Daoy (cell line): ENCODE measurements at places on chromosomes 11 and 22.
A peak's percentile ranks its signal among the peaks of the same experiment; 100 is the strongest.

- peak; percentile 51 for DNase-seq
These were observed 152.0 kb upstream of the SYN3 start for GRCh38 chr22:33209930-33210784.

GRCh38 chr11:76629853-76630599 is 40.5 kb downstream of the LRRC32 start:
- no peak for DNase-seq

DNA sequence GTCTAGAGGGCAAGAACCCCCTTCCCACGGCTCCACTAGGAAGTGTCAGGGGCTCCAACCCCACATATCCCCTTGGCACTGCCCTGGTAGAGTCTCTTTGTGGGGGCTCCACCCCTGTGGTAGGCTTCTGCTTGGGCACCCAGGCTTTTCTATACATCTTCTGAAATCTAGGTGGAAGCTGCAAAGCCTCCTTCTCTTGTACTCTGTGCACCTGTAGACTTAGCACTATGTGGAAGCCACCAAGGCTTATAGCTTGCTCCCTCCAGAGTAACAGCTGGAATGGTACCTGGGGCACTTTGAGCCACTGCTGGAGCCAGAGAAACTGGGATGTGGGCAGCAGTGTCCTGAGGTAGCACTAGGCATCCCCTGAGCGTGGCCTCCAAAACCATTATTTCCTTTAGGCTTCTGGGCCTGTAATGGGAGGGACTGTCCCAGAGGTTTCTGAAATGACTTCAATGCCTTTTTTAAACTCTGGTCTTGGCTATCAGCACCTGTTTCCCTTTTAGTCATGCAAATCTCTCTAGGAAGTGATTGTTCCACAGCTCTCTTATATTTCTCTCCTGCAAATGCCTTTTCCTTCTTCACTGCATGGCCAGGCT is 68.4 kb downstream of the TRAF6 start:
- no peak for DNase-seq

DNA sequence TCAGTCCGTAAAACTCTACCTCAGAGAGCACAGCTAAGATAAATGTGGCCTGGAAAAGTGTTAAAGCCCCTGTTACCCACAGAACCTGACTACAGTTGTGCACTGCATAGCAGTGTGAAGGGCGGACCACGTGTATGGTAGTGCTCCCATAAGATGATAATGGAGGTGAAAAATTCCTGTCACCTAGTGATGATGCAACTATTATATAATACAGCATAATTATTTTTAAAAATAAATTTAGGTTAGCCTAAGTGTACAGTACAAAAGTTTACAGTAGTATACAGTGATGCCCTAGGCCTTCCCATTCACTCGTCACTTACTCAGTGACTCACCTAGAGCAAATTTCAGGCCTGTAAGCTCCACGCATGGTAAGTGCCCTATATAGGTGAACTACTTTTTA is 76.6 kb upstream of the RASSF10 start:
- no peak for DNase-seq

GRCh38 chr11:67415501-67416304 is at the start of gene CARNS1:
Gene CARNS1 (plus strand): TSS chr11:67415678. CDS start chr11:67416200, 522 bp downstream.
- no peak for DNase-seq

- DNase-seq: no peak
These were observed 350.5 kb downstream of the CNTN5 start for GRCh38 chr11:99371257-99371656.

GRCh38 chr11:60394666-60395380 is 1.4 kb upstream of the MS4A14 start:
- DNase-seq: no peak

GRCh38 chr22:39169797-39170466 is 17.5 kb upstream of the CBX7 start:
- DNase-seq: no peak

GRCh38 chr22:50739894-50740293 is 1.9 kb downstream of the ACR start:
- no peak for DNase-seq

DNA sequence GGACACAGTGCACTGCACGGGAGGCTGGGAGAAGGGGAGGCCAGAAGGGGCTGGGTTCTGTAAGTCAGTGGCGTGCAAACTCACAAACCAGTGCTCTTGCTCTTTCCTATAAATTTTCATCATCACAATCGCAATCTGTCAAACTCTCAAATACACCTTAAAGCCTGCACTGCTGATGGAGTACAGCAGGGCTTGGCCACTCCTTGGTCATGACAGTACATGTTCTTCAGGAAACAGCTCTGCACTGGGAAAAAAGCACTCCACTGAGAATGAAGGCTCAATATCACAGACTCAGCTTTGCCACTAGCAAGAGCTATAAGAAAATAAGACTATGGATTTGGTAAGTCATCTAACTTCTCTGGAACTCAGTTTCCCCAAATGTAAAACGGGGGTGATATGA is 111.0 kb downstream of the RBFOX2 start:
- no peak for DNase-seq

DNA sequence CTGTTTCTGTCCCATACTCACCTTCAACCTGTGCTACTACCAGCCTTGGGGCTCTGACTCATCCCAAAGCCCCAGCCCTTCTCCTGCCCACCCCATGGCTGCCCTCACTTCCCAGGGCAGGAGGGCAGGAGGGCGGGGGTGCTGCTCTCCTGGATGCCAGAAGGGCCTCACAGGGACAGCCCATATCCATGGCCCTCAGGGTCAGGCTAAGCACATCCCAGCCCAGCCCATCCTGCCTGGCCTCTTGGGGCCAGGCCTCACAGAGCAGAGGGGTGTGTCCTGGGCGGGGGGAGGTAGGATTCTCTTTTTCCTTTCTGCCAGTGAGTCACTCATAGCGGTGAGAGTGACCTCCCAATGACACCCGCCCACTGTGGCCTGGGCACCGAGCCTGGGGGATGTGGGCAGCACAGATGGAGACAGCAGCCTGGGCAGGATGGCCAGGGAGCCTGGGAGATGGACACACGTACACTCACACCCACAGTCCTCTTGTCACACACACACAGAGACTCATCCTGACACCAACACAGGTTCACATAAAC is 2.4 kb downstream of the LTBP3 start:
- peak; percentile 95 for DNase-seq

- DNase-seq: no peak
These were observed 117.7 kb downstream of the CACNA1I start for GRCh38 chr22:39688186-39688785.

DNA sequence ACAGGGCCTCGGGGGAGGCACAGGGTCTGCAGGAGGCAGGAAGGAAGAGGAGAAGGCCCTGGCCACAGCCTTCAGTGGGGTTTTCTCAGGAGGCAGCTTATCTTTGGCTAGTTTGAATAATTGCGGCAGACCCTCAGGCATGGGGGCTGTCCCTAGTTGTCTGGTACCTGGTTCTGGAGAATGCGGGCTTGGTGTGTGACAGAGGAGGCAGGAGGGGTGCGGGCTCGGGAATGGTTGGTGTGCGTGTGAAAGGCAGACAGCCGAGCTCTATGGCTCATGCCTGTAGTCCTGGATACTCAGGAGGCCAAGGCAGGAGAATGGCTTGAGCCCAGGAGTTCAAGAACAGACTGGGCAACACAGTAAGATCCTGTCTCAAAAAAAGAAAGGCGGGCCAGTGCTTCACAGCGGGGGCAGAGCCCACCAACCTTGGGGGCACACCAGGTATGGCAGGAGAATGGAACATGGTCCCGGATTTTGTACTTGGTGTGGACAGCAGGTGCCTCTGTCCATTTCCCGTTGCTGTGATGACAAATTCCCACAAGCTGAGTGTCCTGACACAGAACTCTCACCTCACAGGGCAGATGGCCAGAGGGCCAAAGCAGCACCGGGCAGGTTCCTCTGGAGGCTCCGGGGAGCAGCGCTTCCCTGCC is 640.6 kb downstream of the TBC1D22A start:
- no peak for DNase-seq

GRCh38 chr11:92917927-92918326 is 51.5 kb upstream of the MTNR1B start:
- DNase-seq: no peak

- no peak for DNase-seq
These were observed 428.2 kb downstream of the LUZP2 start for GRCh38 chr11:24925091-24925490.

GRCh38 chr11:107263844-107264563 is 193.6 kb downstream of the CWF19L2 start:
- no peak for DNase-seq

DNA sequence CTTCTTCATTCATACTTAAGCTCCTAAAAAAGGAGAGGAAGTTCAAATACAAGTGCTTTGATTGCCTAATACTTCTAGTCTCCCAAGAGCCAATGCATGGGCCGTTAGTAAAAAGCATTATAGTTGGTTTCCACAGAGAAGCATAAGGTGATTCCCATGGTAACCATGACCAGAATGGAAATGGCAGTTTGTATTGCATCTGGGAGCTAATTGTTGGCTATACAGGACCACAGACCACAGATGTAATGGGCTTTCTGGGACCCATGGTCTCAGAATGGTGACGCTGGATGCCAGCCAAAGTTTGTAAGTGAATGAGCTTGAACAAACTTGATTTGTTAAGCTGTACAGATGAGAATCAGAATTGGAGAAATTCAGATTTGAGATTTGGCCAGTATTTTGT is 333.9 kb upstream of the C11orf87 start:
- no peak for DNase-seq
